CD8-positive, alpha-beta memory T cell (primary cell): ENCODE measurements at places on chromosomes 3 and 15.

DNA sequence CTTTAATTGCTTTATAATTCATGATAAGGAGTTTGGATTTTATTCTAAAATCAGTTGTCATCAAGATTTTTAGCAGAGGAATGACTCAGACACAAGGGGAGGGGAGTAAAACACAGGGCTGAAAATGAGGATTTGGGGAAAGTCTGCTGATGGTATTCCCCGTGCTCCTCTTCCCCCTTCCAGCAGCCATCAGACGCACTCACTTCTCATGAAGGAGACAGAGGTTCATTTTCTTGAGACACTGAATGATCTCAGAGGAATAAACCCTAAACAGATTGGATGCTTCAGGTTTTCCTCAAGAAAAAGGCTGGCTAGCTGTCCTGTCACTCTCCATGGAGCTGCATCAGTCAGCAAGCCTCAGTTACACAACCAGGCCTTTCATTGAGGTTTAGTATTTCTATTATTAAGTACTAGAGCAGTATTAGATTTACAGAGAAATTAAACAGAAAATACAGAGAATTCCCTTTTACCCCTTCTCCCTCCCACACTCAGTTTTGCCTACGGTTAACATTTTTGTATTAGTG lies 166.4 kb downstream of the C3orf70 start:
- no peak for DNase-seq

DNA sequence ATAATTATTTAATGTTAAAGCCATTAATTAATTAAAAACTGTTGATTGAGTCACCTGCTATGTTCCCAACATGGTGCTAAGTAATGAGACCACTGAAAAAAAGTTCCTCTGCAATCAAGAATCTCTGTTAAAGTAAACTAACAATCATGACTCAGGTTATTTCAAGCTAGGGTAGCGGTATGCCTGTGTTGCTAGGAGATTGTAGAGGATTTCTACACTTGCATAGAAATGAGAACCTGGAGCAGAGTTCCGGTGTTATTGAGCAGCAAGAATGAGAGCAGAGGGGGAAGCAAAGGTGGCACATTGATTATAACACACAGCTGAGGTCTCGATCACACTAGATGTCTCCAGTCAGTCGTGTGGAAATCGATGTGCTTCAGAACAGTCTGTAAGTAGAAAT lies 41.4 kb downstream of the C3orf85 start:
- no peak for DNase-seq

GRCh38 chr15:63330926-63331325 lies 50.7 kb downstream of the CA12 start:
- DNase-seq: no peak

DNA sequence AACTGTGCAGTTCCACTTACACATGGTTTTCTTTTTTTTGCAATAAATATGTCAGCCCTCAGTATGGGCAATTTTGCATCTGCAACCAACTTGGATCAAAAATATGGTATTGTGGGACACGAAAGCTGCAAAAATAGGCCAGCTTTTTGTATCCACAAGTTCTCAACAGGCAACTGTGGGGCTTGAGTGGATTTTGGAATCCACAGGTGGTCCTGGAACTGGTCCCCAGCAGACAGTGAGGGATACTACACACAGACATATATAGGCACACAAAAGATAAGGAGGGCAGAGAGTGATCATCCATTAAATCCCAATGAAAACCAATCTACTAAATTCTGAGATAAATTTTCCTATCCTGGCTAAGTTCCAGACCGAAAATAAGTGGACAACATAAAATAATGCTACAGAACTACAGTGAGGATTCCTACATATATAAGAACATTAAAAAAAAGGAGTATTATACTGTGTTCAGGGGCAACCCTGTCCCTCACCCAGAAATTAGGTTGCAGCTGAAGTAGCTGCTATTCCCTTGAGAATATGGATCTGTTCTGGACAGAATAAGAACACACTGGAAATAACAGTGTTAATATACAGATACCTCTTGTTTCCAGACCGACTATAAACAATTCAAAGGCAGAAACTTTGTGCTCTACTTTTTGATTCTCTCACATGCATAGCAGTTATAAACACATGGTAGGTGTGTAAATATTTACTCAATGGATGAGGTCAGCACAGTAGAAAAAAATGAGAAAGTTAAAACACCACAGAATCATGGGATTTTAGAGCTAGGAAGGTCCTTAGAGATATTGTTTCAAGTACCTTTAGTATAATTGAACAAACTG lies 25.4 kb downstream of the DENND4A start:
- no peak for DNase-seq

GRCh38 chr3:8256441-8257071 lies 245.1 kb upstream of the LMCD1 start:
- DNase-seq: no peak
